Psoas muscle (tissue), 8 donors: ENCODE measurements at places on chromosomes 2 and 18. TPM values are rescaled to one million over a fixed set of nuclear protein-coding genes. Genes with fewer than 3 reads are reported as not detected.

The SLC38A11 gene
- total RNA-seq, result 1.3 TPM

The ZNF521 gene
- 6.5 TPM for total RNA-seq

The SETBP1 gene
- 20.9 TPM for total RNA-seq

GRCh38 chr18:45617284-45617683 lies 2.0 kb downstream of the SLC14A2 start:
- peak; percentile 82 for DNase-seq

GRCh38 chr2:118580651-118581050 lies 266.8 kb downstream of the EN1 start:
- DNase-seq, result no peak
